ENCODE measurements at places on chromosomes 5 and 9.
A peak's percentile ranks its signal among the peaks of the same experiment; 100 is the strongest.

GRCh38 chr5:31232273-31232888 is 38.9 kb downstream of the CDH6 start:
- peak; percentile 79 for DNase-seq

- peak; percentile 37 for DNase-seq
These were observed 44.4 kb upstream of the AFAP1L1 start for GRCh38 chr5:149227168-149227826.

DNA sequence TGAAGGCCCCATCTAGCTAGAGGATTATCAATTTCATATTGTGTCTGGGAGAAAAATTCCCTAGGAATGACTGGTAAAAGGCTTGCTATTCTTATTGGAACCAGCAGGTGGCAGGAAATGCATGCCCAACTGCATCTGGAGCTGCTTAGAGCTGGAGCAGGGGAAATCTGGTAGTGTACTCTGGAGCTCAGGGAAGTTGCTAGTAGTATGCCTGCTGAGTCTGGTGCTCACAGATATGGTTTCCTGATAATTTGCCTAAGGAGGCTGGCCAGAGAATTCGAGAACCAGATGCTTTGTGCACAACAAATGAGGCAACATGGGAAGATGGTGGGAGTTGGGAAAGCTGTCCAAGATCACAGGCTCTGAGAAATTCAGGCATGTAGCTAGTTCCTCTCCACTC is 53.7 kb downstream of the G3BP1 start:
- peak; percentile 83 for DNase-seq

DNA sequence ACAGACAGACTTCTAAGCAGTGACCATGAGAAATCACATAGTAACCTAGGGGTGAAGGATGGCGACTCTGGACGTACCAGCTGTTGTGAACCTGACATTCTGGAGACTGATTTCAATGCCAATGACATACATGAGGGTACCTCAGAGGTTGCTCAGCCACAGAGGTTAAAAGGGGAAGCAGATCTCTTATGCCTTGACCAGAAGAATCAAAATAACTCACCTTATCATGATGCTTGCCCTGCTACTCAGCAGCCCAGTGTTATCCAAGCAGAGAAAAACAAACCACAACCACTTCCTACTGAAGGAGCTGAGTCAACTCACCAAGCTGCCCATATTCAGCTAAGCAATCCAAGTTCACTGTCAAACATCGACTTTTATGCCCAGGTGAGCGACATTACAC is 38.0 kb upstream of the CCDC152 start:
- no peak for DNase-seq

DNA sequence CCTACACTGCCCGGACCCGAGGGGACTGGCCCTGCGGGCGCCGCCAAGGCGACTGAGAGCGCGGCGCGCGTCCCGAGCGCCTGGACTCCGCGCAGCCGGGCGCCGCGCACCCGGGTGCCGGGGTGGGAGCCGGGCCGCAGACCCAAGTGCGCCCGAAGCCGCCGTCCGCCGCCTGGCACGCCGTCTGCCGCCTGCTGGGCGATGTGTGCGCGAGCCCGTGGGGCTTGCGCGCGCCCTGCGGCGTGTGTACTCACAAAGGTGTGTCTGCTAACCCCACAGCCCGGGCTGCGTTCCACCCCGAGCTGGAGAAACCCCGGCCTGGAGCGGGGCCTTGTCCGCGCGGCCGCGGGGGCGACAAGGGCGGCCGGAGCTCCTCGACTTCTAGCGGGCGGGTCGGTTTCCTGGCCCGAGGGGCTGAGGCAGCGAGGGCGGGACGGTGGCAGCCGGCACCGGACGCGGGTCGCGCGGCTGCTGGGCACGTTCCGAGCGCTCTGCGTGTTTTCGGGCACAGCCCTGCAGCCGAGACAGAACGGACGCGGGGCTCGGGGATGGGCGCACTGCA is 1.1 kb upstream of the ZSWIM6 start:
- peak; percentile 81 for DNase-seq

DNA sequence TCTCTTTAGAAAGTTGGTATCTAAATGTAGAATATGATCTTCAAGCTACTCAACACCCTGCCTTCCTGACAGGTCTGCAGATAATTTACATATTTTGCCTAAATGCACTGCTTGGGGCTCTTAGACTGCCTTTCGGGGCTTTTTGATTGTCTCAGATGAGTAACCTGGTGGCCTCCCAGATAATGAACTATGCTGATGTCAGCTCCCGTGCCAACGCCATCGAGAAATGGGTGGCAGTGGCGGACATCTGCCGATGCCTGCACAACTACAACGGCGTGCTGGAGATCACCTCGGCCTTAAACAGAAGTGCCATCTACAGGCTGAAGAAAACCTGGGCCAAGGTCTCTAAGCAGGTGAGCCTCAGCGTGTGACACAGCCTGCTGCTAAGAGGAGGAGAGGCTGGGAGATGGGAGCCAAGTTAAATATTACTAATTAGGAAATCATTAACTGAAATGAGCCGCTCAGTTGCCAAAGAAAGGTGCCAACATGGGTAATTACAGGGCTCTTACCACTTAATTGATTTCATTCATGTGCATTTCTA is 20.8 kb upstream of the CKMT2 start:
- no peak for DNase-seq

DNA sequence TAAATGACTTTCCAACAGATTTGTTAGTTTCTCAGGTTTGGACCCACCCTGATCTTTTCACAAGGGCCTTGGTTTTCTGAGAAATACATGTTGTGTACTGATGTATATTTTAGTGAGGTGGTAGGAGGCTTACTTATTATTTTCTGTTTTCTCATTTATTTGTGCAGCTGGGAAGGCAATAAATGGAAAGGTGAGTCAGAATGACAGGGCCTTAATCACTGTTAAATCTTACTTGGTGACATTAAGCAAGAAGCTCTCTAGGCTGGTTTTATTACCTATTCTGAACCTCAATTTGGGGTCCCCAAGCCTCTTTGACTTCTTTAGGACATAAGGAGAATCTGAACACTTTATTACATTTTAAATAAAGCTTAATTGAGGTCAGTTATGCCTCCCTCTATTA is 214.0 kb upstream of the DAB2 start:
- no peak for DNase-seq

DNA sequence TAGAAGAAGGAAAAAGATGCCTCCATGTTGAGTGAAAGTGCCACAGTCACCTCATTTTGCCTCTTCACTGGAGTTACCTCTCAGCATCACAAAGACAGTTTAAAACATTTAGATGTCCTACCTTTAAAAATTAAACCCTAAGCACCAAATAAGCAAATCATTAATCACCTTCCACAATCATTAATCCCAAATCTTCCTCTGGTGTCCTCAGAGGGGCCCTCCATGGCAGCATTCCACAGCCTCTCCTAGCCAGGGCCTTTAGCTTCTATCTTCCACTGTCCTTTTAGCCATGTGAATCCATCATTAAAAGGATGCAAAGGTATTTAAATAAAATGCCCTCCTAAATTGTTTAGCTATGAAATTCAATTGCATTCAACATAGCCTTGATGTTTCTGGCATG is 310.8 kb downstream of the PDE4D start:
- DNase-seq, result no peak

DNA sequence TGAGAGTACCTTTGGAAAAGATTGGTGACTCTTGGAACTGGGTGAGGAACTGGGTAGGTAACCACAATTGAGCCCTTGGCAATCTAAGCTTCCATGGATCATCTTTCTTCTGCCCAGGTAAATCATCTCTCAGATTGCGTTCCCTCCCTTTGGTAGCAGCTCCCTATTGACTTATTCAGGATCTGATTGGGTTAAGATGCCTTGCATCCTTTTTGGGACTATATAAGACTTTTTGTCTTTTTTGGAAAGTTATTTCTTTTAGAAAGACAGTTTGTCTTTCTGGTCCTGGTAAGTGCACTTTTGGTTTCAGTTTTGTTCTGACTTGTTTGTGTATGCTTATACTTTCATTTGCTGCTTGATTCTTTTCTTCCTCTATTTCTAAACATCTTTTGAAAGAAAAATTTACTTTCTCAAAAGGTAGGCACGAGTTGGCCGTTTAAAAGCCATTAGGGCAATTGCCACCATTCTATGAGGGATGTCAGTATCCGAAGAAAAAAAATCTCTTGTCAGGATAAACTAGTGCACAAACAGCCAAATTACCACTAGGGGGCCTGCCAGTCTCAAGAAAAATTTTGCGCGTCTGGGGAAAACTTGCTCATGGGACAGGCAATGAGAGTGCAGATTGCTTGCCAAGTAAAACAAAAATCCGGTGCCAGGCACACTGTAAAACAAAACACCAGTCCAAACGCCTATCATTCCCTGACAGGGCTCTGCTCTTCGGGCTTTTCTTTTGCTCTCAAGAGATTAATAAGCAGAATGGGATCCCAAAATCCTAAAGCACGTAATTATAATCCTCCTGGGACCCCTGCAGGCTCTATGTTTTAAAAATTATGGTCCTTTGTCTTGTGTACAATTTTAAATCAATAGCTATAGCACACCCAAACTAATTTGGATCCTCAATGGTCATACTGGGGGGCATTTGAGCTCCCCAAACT is 12.8 kb downstream of the OR1J1 start:
- peak; percentile 85 for DNase-seq
